ENCODE measurements at places on chromosomes 4 and X.

GRCh38 chr4:182808673-182809416, 108.3 kb downstream of the DCTD start:
- no peak for DNase-seq

GRCh38 chrX:119669424-119670037, 23.4 kb downstream of the SEPTIN6 start:
- DNase-seq, result no peak

DNA sequence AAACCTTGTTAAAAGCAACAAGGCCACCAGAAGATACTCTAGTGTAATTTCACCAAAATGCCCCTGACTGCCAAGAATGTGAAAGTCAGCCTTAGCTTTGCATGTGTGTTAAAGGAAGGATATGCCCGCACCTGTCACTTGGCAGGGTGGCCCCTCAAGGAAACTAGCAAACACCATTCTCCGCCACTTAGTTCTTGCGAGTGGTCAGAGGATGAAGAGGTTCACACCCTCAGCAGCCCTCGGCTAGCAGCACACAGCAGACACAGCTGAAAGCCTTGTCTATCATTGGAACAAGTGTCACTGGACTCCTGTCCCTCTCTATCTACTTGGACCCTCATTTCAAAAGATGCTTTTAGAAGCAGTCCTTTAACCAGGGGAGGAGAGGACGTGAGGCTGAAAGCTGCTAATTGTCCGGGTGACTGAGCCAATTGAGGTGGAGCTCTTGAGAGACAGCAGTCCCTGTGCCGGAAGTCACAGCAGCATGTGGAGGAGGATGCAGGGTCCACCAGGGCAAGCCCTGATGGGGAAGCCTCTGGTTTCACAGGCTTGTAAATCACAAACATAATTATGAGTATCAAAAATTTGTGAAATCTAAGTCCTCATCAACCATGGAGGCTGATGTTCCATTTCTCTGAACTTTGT, 18.0 kb downstream of the HHIP start:
- DNase-seq, result no peak

- no peak for DNase-seq
These were observed 177.8 kb upstream of the ETNPPL start for GRCh38 chr4:108940634-108941033.

DNA sequence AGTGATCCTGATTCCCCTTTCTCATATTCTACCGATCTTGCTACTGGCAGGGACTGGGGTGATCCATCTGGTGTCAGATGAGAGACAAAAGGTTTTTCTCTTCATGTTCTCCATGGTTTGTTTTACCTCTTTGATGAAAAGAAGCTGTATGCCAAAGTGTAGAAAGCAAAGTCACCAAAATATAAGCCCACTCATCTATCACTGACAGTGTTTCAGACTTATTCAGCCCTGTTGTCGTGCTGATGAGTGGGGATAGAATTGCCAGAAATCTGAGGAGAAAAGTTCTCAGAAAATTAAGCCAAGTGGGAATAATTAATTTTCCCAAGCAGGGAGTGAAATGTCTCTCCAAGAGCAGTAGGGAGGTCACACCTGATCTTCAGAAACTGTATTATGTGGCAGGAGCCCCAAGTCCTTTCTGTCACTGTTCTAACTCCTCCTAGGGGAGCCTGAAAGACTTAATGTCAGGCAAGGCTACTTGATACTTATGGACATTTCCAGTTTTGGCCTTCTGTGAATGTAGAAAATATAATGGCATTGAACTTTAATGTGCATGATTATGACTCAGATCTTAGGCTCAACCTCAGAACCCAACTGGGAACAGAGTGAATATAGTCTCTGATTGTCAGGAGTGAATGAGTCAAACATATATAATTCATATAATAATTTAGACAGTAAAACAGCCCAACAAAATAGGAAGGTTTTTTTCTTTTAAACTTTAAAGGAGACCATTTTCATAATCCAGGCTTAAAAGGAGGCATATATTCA, 298.1 kb downstream of the ANKRD50 start:
- no peak for DNase-seq

GRCh38 chrX:45794995-45795337, 594.3 kb upstream of the DIPK2B start:
- DNase-seq, result no peak

DNA sequence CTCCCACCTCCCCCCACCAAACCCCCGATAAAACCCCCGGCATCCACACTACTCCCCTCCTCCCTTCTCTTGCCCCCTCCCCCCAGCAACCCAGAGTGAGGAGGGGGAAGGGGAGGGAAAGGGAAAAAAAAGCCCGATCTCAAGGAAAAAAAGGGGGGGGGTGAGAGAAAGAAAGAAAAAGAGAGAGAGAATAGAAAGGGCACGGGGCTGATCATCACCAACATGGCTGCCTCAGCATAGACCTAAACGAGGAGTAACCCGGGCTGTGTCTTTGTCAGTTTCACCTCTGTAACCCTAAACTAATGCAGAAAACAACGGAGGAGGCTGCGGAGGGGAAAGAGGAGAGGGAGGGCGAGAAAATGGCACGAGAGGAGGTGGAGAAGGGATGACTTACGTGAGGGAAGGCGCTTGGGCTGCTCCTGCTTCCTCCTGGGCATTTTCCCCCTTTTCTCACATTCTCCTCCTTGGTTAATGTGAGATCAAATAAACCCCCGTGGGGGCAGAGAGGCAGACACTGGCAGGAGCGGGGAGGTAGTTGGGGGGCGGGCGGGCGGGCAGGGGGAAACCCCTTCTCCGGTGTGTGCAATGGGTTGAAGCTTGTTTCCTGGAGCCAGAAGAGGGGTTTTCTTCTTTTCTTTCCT, 532 bp downstream of the ZNF827 start:
- peak; percentile 87 for DNase-seq

GRCh38 chr4:40848251-40848650, 98.5 kb downstream of the NSUN7 start:
- no peak for DNase-seq
